Activated T-cell treated with anti-CD3 and anti-CD28 coated beads, Interleukin-2, amount 50 U/mL, for 4 hours (primary cell): ENCODE measurements at places on chromosomes 6 and 20.

GRCh38 chr20:37934634-37935375 is 31.9 kb downstream of the VSTM2L start:
- no peak for DNase-seq

DNA sequence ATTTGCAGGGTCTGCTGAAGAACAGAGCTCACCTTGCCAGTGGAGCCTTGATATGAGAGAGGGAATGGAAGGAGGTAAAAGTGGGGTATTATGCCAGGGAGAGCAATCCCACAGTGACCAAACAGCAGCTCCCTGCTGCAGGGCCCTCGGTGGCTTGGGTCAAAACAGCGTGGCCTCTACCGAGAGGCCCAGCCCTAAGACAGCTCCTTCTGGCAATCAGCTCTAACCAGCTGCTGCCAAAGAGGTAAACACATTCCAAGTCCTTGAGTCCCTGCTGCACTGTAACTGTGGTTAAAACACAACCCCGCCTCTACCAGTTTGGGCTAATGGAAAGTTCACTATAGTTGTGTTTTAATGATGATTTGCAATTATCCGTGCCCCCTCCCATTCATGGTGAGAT is 1.4 kb upstream of the DAAM2 start:
- no peak for DNase-seq

- DNase-seq, result peak; percentile 75
These were observed 1.0 kb upstream of the NXT1 start for GRCh38 chr20:23349338-23350195.

DNA sequence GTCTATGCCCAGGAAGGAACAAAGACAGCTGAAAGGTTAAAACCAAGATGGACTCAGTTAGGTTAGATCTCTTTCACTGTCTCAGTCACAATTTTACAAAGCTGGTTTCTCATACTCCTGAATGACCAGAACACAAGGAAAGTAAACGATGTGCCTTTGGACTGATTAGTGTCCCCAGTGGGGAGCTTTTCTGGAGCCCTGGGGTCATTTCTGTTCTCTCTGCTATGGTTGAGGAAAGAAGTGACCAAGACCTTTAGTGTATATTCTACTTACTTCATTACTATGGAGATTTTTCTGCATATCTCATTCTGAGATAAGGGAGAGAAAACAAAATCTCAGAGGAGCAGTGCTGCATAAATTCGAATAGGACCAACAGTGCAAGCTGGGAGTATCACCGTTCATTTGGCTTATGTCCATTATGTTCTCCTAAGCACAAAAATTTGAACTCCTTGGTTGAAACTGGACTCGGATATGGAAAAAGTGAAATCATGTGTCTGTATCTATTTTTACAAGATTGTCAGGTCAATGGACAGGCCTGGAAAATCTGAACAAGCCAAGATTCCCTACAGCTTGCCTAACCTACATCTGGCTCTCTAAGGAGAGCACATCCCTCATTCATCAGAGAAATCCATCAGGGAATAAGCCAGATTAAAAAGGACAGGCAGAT is 34.4 kb upstream of the ENPP1 start:
- no peak for DNase-seq

DNA sequence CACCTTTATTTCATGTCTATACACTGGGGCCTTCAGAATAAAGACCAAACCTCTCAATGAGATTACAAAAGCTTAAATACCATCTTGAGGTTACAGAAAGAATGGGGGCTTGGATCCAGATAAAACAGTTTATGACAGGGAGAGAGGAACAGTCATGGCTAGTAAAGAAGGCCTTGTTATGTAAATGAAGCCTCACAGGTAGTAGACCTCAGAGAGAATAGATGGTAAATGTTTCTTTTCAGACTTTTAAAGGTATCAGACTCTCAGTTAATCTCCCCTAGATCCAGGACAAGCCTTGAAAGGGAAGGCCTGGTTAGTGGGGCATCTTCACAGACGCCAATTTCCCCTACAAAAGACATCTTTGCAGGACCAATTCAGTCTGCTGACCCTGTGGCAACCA is 1325.6 kb downstream of the HACE1 start:
- DNase-seq, result no peak

DNA sequence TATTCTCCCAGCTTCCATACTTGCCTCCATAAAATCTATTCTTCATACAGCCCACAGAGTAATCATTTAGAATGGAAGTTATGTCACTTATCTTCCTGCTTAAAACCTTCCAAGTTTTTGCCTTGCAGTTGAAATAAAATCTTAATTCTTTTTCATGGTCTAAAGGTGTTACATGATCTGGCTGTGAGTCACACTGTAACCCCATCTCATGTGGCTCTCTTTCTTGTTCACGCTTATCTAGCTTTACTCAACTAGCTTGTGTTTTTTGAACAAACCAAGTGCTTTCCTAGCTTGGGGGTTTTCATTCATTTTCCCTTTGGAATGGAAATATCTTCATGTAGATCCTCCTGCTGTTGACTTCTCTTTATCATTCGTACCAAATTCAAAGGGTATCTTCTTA is 23.6 kb upstream of the THEMIS start:
- no peak for DNase-seq

- DNase-seq, result no peak
These were observed 48.3 kb upstream of the IPCEF1 start for GRCh38 chr6:154404791-154405400.

DNA sequence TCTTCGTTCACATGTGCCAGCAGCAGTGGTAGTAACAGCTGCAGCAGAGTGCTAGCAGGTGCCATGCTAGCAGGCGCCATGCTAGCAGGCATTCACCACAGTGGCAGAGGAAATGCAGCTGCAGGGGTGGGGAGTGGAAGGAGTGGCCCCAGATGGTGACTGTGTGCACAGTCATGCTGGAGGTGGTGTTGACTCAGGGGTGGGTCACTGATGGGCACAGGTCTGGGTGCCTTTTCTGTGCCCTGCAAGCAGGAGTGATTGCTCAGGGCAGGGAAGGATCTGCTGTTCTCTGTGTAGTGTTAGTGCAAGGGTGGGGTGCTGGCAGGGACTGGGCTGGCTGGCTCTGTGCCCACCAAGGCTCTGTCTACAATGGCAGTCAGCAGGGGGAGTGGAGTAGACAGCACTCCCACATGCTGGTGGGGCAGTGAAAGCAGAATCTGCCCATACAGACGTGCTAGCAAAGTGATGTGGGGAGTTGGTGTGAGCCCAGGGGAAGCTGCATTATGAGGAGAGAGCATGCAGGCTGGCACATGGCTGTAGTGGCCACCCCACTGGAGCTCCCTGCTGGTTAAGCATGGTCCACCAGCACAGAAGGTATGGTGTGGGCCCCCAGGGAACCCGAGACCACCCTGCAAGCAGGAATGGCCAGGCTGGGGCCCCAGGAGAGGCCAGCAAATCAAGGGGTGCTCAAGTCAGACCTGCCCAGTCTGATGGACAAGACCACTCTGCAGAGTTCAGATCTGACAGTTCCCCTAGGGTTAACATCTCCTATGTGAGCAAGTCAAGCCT is 11.4 kb upstream of the TSPYL4 start:
- no peak for DNase-seq
